Stomach (tissue), 19 donors: ENCODE measurements at places on chromosomes 4 and X.

GRCh38 chrX:78527818-78528217 lies 131.3 kb downstream of the RTL3 start:
- DNase-seq = no peak

GRCh38 chr4:164748375-164748774 lies 5.6 kb upstream of the SMIM31 start:
- DNase-seq = peak; percentile 37

- DNase-seq = no peak
Observed at GRCh38 chr4:24683116-24683515, 98.8 kb upstream of the DHX15 start.

- no peak for DNase-seq
Observed at GRCh38 chr4:116122124-116122523, 963.3 kb downstream of the TRAM1L1 start.

DNA sequence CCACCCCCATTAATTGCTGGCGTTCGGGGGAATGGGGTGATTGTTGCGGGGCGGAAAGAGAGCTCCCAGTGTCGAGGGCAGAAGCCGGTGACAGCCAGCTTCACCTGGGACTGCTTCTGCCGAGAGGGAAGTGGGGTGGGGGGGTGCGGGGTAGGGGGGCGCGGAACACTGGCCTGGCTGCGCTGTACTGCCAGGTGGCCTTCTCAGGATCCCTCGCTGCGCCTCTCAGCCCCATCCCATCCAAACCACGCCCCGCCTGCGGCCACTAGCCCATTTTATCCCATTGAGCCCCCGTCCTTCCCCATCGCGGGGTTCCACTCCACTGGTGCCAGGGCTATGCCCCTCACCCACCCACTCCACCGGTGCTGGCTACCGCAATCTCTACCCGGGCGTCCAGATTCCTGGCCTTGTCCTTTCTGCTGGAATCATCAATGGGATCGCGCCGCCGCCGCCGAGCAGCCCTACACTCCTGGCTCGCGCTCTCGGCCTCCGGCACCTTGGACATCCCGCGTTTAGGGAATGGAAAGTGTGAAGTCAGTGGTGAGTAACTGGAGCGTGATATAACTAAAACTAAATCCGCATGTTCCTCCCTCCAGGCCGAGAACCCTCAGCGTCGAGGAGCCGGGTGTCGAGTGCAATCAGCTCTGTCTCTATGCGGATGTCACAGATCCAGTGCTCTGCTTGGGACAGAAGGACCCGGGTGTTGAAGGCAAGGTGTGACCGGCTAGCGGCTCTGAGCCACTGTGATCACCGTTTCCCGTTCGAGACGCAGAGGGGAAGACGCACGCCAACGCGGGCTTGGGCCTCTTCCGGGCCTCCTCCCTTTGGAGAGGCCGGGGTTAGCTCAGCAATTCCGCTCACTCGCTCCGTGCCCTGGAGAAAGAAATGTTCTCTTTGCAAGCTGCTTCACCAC lies 20.5 kb downstream of the NKX3-2 start:
- no peak for DNase-seq

GRCh38 chr4:54482529-54483200 lies 175.1 kb upstream of the KIT start:
- DNase-seq = no peak

DNA sequence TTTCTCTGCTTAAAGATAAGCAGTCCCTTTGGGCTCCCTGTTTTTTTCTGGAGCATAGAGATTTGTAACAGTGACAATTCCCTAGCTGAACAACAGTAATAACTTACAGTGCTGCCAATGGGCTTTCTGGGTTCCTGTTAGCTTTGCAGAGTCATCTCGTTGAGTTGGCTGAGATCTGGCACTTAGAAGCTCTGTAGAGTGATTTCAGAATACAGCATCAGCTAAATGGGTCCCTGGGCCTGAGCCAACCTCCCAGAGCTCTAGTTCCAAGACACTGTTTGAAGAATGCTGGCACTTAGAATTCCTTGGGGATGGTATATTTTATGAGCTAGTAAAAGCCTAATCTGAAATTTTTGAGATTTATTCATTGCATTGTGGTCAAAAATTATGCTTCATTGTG lies 43.5 kb upstream of the SERTM2 start:
- DNase-seq = peak; percentile 72

- DNase-seq = peak; percentile 71
Observed at GRCh38 chr4:57501720-57502119, 391.5 kb upstream of the IGFBP7 start.

DNA sequence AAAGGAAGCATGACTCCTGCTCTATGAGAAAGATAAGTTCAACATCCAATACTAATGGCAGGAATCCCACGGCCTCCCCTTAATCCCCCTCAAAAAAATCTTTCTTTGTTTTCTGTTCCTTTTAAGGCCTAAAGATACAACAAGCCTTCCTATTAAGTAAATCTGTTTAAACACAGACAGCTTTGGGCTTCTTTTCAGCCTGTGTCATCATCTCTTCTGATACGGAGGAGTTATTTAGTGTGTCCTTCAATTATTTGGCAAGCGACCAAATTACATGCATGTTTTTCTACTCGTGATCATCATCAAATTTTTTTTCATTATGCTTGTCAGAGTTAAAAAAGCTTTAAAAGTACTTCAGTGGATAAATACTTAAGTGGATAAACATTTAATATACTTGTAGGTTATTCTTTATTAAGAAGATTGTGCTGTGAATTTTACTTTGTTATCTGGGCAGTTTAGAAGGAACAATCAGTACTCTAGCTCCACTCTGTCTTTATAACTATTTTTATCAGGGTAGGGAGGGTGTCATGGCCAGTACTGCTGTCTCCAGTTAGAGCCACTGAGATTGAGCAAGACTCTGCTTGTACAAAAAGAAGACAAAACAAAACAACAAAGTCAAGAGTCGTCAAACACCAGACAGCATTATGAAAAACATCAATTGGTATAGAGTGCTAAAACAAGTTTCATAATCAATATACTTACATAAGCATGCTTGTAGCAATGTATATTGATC lies 210.7 kb downstream of the PRR32 start:
- peak; percentile 12 for DNase-seq

DNA sequence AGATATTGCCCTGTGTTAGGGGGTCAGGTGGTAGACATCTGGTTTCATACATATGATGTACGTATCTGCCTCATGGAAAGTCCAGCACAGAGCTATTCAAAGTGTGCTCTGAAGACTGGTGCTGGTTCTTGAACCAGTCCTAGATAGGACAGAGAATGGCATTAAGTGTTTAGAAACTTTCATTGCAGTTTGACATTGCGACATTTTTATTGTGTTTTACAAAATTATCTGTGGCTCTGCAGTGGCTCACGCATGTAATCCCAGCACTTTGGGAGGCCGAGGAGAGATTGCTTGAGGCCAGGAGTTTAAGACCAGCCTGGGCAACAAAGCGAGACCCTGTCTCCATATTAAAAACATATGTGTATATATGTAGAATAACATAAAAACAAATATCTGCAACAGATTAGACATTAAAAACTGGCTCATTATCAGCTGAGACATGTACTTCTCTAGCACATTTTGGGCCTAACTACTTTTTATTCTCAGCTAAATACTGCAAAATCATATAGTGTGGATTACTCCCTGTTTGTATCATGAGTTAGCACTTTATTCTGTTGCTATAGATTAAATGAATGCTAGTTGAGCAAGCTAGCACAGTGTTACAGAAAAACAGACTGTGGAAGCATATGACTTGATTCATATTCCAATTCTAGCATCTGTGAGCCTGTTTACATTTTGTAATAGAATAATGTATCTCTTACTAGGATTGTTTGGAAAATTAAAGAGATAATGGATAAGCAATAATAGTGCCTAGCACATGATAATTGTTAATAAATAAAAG lies 57.1 kb downstream of the USP9X start:
- no peak for DNase-seq
